WTC11 (cell line): ENCODE measurements at places on chromosomes 1 and 21.
A peak's percentile ranks its signal among the peaks of the same experiment; 100 is the strongest.

GRCh38 chr1:69295265-69295664, 272.5 kb upstream of the LRRC7 start:
- no peak for DNase-seq

DNA sequence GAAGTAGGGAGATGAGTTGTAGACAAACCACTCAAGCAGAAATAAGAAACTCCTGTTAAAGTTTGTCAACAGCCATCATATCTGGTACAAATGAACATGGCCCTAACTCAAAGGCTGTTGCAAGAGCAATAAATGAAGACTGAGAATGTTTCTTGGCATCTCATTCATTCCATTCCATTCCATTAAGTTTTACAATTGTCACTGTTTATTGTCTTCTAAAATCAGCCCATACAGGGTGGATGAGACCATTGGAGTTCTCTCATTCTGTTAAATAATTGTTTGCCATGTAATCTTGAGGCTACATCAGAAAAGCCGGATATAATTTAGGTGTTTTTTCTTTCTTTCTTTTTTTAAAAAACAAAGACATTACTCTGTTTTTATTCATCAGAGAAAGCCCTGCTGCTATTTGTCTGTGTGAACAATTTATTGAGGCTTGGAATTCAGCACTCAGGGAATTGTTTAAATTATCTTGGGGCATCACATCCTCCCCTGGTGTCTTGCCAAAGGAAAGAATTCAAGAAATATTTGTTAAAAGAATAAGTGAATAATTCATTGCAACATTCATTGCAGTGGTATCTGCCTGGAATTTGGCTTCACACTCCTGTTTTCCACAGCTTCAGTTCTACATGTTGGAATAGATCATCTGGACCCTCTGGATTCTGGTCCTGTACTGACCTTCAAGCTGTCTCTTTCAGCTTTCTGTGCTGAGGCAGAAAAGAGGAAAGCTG, 604.5 kb downstream of the PLPP3 start:
- DNase-seq: no peak

- no peak for DNase-seq
Observed at GRCh38 chr1:4654764-4655673, 610 bp downstream of the AJAP1 start.

- DNase-seq: no peak
Observed at GRCh38 chr1:15148941-15149340, 4.6 kb upstream of the TMEM51 start.

- peak; percentile 24 for DNase-seq
Observed at GRCh38 chr1:56509713-56510641, 69.4 kb downstream of the PLPP3 start.

- DNase-seq: no peak
Observed at GRCh38 chr1:17463991-17464390, 24.5 kb upstream of the RCC2 start.

DNA sequence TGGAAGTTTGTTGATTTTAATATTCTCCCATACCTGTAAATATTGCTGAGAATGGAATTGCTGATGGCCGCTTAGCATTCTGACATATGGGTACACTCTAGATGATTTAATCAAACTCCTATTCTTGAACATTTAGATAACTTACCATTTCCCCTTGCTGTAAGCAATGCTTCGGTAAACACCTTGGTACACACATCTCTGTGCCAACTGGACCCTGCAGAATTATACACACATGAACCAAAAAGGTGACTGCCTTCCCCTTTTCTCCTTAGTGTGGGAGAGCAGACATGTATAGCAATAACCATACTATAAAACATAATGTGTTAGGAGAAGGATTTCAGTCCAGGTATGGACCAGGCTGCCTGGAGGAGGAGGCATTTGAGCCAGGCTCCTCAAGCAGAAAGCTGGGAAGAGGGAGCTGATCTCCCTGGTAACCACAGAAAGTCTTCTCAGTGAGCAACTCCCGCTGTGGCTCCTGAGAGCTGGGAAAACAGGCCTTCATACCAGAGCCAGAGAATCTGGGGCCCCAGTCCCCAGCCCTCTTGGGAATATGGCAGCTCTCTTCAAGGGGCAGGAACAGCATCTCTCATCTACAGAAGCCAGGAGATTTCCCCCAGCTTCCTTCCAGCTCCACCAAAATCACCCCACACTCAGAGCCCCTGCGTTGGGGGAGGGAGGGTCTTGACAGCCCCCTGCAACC, 33.9 kb upstream of the CSF1 start:
- no peak for DNase-seq

DNA sequence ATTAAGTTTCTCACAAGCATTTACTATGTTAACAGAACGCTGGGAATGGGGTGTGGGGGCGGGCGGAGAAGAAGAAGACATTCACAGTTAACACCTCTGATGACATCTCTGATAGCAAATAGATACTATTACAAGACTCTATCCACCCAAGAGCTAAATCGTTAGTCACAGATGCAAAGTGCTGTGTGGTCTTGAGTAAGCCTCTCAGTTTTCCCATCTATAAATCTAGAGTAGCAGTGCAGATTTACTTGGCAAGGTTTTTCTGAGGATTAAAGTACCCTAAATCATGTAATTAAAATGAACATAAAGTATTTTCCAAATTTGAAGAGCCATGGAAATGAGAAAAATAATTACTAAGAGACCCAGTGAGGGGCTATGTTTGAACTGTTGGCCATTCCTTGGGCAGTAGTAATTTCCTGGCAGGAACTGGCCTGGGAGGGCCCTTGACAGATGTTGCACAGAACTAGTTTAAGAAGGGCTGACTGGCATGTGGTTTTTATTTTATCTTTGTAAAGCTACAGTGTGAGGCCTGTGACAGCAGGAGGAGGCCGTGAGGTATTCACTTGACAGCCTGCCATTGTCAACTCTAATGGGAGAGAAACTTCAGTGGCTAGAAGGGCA, 58.7 kb upstream of the APOBEC4 start:
- DNase-seq: no peak

DNA sequence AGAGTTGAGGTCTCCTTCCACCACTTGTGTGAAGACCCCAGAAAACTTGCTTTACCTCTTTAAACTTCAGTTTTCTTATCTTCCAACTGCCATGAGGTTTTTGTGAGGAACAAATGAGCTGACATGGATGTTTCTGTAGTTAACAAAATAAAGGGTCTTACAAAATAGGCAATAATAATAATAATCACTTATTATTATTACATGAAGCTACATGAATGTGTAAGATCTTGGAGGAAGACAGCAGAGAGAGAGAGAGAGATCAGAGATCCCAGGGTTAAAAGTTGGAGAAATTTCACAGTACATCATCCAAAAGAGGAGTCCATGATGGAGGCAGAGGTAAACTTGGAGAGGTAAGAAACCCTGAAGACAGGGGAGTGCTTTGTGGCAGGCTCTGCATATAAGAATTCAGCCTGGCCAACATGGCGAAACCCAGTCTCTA, 10.7 kb downstream of the RCC1 start:
- DNase-seq: no peak

GRCh38 chr1:156692441-156692924, 12.9 kb downstream of the CRABP2 start:
- no peak for DNase-seq

DNA sequence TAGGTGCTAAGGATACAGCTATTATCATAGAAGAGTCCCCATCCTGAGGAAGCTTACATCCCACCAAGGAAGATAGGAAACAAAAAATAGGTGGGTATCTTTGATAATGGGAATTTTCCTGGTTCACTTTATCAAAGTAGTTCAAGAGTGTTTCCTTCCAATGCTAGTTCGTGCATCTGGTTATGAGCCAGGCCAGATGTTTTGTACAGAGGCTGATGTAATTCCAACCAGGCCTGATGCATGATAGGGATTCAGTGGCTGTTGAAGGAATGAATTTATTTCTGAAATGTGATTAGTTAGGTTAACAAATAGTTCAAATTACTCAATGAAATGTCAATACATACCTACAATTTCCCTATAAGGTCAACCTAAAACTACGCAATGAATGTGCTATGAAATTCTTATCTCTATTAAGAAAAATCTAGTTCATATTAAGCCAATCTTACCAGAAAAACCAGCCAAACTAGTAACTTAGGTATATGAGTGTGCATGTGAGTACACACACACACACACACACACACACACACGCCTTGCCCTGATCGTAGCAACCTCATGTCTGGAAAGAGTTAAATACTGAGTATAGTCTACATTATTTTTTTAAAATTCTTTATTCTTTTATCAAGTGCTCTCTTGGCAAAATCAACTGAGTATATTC, 9.5 kb upstream of the ZBTB18 start:
- no peak for DNase-seq

DNA sequence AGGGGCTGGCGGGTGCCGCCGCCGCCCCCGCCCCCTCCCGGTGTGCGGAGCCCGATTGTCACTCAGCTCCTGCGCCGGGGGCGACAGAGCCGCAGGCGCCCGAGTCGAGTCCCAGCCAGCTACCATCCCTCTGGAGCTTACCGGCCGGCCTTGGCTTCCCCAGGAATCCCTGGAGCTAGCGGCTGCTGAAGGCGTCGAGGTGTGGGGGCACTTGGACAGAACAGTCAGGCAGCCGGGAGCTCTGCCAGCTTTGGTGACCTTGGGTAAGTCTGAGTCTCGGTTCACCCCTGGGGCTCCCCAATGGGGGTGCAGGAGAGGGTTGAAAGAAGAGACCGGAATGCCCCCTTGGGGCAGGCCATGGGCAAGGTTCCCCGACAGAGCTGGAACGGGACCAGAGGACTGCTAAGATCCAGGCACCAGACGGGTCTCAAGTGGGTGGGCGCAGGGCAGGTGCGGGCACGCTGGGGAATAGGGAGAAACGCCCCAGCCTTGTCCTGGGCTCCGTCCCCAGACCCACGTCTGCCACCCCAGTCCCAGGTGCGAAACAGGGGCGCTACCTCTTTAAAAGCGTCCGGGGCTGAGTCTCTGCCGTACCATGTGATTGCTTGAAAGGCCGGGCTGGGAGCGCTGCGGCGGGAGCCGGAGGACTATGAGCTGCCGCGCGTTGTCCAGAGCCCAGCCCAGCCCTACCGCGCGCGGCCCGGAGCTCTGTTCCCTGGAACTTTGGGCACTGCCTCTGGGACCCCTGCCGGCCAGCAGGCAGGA, at the start of gene ADORA1:
TSS of gene ADORA1 (plus strand) at position 61 of the 765 bp plus-strand sequence. CDS start 1,116 bp downstream, outside the sequence.
- DNase-seq: peak; percentile 80

GRCh38 chr1:26696654-26697430, 1.0 kb downstream of the ARID1A start:
- DNase-seq: peak; percentile 24

DNA sequence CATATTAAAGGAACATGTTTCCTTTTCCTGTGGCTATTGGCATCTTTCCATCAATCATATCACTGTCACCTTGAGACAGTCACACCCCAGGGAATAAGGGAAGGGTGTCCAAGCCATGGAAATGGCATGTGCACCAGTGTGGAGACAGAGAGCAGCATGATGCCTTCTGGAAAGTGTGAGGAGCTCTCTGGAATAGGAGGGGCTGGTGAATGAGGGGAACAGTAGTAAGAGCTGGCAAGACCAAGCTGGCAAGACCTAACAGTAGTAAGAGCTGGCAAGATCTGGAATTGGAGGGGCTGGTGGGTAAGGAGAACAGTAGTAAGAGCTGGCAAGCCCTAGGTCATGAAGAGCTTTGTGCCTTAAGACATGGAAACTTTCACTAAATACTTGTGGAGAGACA, 186.7 kb downstream of the C1orf94 start:
- no peak for DNase-seq

GRCh38 chr1:171717062-171717718, 24.7 kb downstream of the VAMP4 start:
- no peak for DNase-seq

- no peak for DNase-seq
Observed at GRCh38 chr1:14064649-14065442, 364.9 kb downstream of the PRDM2 start.

DNA sequence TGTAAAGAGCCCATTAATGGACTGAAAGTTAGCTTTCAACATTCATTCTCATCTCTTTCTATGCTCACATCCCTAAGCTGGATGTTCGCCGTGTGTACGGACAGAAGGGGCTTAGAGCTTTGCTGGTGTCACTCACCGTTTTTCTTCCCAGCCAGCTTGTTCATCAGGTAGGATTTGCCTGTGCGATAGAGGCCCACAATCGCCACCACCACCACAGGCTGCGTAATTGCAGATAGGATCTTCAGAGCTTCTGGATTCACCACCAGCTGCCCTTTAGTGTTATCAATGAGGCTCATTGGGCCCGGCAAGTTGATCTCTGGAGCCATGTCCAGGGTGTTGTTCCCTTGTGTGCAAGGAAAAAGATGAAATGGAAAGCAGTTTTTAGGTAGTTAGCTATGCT, 4.3 kb downstream of the GBP2 start:
- DNase-seq: no peak

DNA sequence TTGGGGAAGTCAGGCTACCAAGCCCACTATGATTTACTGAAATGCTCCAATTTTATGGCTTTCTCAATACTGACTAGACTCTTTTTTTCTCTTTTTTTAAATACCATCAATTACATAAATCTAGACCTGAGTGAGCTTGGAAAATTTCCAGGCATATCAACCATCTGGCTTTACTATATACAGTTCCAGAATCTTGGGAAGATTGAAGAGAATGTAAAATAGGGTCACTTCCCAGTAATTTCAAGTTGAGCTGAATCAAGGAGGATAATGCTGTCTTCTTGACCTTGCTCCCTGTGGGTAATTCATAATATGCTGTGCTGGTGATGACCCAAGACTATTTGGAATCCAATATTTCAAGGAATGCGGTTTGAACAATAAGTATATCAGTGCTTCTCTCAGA, 108.1 kb downstream of the MAP3K21 start:
- DNase-seq: no peak

- DNase-seq: peak; percentile 75
Observed at GRCh38 chr1:921011-921837, 2.5 kb upstream of the SAMD11 start.

- peak; percentile 44 for DNase-seq
Observed at GRCh38 chr1:112337028-112337531, 58.9 kb upstream of the CTTNBP2NL start.

- no peak for DNase-seq
Observed at GRCh38 chr1:219099307-219099706, 74.4 kb upstream of the LYPLAL1 start.

- no peak for DNase-seq
Observed at GRCh38 chr1:228979325-228979699, 244.0 kb downstream of the RHOU start.

DNA sequence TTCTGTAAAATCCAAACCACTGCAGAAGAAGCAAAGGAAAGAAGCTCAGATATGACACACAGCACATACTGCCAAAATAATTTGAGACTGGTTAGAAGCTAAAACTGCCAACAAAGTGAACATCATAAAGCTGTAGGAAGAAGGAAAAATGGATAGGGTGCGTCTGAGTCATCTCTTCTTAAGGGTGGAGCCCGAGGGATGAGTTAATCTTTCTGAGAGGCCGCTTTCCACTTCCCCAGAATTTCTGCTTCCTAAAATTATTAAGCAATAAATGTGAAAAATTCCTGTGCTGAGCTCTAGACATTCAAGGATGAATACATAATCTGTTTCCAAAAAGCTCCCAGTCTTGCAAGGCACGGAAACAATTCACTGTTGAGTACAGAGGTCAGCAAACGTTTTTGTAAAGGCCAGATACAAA, 20.1 kb downstream of the PPT1 start:
- no peak for DNase-seq

DNA sequence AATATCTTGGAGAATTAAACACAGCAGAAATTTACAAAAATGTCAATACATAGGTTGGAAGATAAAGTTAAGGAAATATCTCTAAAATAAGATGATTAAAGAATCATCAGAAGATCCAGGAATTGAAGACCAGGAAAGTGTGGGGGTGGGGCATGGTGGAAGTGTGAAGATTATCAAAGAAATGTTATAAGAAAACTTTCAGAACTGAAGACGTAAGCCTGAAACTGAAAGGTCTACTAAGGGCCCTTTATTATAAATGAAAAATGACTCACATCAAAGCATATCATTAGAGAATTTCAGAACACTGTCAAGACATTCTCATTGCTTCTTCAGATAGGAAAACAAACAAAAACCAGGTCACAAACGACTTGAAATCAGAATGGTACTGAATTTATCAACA, 92.4 kb upstream of the DPT start:
- no peak for DNase-seq

GRCh38 chr1:5998906-5999301, 6.7 kb upstream of the NPHP4 start:
- peak; percentile 7 for DNase-seq
